ENCODE measurements at places on chromosomes 6 and 20.

DNA sequence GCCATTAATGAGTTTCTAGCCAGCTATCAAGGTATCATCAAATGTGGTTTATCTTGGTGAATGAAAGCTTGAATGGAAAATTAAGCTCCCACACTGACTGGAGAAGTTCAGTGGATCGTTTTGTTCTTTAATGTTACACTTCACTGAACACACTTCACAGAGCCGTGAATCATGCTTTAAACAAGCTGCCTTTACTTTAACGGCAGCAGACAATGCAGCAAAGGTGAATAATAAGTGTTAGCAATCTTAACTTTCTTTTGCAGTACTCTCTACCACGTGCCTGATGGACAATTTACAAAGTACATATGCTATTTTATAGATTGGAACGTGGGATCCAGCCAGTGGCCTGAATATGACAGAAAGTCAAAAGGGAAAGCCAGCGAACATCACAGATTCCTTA lies 424.5 kb downstream of the GRIK2 start:
- no peak for DNase-seq

GRCh38 chr6:63174173-63174572 lies 37.1 kb upstream of the FKBP1C start:
- no peak for DNase-seq

- DNase-seq, result no peak
Observed at GRCh38 chr6:80789912-80790570, 683.6 kb downstream of the BCKDHB start.

- DNase-seq, result peak; percentile 30
Observed at GRCh38 chr6:66496659-66497058, 789.6 kb upstream of the EYS start.

DNA sequence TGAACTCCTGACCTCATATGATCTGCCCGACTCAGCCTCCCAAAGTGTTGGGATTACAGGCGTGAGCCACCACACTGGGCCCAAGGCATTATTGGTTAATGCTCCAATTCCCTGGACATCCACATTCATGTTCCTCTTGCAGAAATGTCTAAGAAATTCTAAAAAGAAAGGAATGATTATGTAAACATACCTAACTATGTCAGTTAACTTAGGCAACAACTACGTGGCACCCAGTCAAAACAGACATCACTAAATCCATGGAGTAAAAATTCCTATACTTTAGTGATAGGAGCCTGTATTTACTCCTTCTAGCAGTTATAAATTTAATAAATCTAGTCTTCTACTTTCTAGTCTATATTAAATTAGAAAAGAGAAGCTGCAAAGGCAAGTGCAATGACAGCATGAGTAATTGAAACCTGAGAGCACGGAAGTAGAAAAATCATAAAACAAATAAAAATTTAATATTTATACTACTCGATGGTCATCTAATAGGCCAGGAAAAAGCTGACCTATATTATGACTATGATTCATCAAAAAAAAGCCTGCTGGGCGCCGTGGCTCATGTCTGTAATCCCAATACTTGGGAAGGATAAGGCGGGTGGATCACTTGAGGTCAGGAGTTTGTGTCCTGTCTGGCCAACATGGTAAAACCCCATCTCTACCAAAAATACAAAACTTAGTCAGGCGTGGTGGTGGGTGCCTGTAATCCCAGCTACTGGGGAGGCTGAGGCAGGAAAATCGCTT lies 4.2 kb downstream of the AHI1 start:
- DNase-seq, result no peak

GRCh38 chr6:77415706-77416105 lies 47.6 kb downstream of the HTR1B start:
- no peak for DNase-seq

DNA sequence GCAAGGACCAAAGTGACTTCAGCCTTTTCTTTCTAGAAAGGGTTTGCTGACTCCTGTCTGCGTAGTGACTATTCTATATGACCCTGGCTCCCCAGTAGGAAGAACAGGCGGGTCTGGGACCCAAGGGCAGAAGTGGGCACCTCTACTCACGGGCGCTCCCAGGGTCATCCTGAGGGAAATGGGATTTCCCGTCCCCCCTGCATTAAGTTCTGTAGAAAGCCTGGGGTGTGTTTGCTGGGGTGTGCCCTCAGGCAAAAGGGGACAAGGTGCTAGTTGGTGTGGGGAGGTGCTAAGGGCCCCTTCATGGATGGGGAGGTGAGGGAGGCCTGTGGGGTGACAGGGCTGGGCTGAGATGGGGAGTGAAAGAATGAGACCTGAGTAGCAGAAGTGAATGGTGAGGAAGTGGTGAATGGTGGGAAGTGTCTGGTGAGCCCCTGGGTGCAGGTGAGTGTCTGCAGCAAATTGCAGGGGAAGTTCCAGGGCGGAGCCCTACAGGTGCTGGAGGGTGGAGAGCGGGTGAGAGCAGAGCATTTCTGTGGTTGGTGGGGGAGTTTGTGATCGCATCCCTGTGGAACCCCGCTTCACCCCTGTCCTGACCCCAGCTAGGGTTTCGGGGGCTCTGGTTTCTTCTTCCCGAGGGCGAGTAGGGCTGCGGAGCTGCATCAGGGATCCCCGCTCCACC lies 21.1 kb downstream of the RAET1L start:
- DNase-seq, result no peak

GRCh38 chr20:58008866-58009265 lies 219.6 kb downstream of the ANKRD60 start:
- DNase-seq, result no peak

- DNase-seq, result no peak
Observed at GRCh38 chr6:150898399-150899170, 33.1 kb downstream of the MTHFD1L start.

- no peak for DNase-seq
Observed at GRCh38 chr6:78629154-78629721, 238.1 kb upstream of the IRAK1BP1 start.

DNA sequence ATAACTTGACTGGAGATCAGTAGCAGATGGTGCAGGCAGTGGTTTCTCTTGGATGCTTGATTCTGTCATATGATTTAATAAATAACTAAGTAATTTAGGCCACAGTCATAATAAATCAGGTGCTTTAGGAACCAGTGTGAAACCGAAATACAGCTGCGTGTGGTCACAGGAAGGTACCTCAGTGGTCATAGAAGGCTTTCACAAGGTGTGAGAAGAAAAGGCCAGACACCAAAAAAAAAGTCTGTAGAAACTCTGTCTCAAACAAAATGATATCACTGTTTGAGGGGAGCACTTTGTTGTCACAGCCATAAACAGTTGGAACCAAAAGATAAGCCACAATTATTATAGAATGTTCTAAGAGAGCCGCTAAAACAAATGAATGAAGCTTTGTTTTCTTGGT lies 56.5 kb downstream of the ARMC2 start:
- no peak for DNase-seq

DNA sequence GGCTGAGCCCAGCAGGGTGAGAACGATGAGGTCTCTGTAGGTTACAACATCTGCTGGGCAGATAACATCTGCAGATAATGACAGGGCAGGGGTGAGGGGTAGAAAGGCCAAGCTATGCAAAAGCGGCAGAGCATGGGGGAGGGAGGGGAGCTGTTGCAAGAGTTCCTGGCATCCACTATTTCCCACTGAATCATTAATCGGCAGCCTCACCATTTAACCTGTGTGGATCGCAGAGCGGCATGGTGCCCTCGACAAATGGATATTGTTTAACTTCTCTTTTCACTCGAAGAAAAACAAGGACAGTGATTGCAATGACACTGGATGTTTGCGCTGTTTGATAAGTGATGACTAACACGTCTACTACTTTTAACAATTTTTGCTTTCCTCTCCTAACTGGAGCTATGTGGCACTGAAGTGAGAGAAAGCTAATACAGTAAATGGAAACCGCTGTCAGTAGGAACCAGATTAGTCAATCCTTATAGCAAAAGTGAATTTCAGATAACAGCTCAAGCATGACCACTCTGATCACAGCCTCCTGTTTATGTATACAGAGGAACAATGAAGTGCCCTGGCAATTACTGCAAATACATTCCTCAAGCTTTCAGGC lies 381.5 kb downstream of the TFAP2A start:
- DNase-seq, result no peak

GRCh38 chr6:93420163-93420795 lies 920 bp upstream of the EPHA7 start:
- no peak for DNase-seq

DNA sequence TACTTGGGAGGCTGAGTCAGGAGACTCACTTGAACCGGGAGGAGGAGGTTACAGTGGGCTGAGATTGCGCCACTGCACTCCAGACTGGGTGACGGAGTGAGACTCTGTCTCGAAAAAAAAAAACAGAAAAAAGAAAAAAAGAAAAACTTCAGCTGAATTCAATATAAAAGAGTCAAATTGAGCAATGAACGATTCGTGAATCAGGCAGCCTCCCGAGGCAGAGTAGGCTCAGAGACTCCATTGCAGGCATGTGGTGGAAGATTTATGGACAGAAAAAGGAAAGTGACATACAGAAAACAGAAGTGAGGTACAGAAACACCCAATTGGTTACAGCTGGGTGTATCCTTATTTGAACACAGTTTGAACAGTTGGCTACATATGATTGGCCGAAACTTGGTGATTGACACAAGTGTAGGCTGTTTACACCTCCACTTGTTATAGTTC lies 56.3 kb downstream of the HLA-DPB1 start:
- DNase-seq, result no peak

- DNase-seq, result no peak
Observed at GRCh38 chr6:125358898-125359297, 57.1 kb upstream of the HDDC2 start.

DNA sequence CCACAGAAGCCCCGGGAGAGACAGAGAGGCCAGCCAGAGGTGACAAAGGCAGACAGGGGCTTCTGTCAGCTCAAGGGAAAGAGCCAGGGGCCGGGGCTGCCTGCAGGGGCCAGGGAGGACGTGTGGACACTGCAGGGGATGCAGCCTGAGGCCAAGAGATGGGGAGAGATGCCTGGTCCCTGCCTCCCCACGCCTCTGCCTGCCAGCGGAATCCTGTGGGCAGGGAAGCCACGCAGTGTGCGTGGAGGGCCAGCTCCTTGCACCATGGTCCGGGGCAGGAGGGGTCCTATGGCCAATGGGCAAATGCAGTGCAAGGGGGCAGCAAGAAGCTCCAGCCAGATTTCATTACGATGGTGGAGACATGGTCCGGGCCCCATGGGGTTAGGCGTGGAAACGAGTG lies 224.9 kb downstream of the CDH4 start:
- DNase-seq, result no peak

DNA sequence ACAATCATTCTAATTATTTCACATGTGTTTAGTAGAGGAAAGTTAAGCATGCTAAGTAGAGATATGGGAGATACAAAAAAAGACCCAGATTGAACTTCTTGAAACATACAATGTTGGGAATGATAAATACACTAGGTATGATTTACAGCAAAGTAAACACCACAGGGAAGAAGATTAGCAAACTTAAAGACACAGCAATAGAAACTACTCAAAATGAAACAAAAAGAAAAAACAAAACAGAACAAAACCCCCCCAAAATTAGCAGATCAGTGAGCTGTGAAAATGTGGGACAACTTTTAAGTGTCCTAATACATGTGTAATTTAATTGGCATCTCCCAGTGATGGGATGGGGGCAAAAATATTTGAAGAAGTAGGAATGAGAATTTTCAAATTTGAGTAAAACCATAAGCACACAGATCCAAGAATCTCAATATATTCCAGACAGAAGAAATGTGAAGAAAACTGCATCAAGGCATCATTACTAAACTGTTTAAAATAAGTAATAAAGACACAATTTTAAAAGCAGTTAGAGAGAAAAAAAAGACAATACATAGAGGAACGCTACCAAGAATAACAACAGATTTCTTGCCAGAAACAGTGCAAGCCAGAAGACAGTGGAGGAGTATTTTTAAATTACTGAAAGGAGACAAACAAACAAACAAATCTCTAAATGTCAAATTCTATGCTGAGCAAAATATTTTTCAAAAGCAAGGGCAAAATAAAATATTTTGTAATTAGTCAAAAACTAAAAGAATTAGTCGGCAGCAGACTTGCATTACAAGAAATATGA lies 473.7 kb downstream of the QKI start:
- DNase-seq, result no peak

DNA sequence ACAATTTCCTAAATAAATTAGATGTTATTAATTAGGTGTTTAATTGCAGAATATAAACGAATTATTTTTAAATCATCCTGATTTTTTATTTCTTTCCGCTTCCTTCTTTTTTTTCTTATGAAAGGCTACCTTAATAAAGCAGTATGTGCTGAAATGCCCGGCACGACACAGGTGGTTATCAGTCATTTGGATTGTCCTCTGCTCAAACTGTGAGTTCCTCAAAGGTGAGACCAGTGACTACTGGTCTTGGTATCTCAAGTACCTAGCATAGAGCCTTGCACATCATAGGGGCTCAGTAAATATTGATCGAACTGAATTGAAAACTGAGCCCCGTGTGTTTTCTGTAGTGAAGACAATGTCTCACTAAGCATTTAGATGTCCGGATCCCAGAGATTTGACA lies 9.6 kb upstream of the EZR start:
- DNase-seq, result no peak

DNA sequence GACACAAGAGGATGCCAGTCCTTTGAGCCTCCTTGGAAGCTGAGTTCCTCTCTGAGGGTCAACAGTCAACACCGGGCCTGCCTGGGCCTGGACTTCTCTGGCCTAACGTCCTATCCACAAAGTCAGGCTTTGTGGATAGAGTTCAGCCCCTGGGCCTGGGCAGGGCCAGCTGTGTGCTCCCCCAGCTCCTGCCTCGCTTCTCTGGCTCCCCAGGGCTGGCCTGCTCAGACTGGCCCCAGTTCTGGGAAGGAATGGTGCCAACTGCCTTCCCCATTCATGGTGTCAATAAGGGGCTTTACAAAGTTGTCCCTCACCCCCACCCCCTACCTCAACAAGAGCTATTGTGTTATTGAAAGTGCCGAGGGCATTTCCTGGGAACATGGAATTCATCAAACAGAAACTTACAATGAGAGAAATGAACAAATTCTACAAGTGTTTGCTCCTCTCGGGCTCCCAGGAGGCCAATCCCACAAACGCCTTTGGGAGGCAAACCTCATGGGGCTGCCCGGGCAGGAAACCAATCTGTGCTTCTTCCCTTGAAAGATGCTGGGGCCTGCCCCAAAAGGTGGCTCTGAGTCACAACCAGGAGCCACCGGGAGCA lies 26.5 kb upstream of the PPP1R14C start:
- DNase-seq, result no peak

DNA sequence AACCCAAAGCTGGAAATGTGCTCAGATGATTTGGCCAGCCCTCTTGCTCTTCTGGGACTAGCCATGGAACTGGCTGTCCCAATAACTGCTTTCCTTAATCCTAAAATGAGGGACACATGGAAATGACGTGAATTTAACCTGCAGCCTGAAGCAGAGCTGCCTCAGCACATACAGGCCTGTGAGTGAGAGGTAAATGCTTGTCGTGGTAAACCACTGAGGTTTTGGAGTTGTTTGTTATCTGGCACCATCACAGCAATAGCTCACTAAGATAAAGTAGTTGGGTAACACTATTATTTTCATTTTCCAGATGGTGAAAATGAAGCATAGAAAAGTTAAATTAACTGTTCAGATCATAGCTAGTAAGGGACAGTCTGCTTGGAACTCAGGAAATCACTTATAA lies 333.4 kb upstream of the CHD6 start:
- no peak for DNase-seq

- no peak for DNase-seq
Observed at GRCh38 chr20:34637245-34638038, 39.5 kb downstream of the PIGU start.

- DNase-seq, result no peak
Observed at GRCh38 chr6:41467061-41467460, 79.1 kb upstream of the FOXP4 start.

GRCh38 chr6:98641949-98642719 lies 192.2 kb upstream of the POU3F2 start:
- DNase-seq, result no peak

GRCh38 chr6:92701425-92702096 lies 717.8 kb downstream of the EPHA7 start:
- no peak for DNase-seq

GRCh38 chr6:167401525-167402194 lies 76.8 kb downstream of the TTLL2 start:
- no peak for DNase-seq

Measured in KBM-7 (cell line).